ENCODE measurements at places on chromosomes 16 and 17.
A peak's percentile ranks its signal among the peaks of the same experiment; 100 is the strongest.

GRCh38 chr17:26809033-26809432 is 484.9 kb upstream of the WSB1 start:
- DNase-seq, result no peak

GRCh38 chr17:32904891-32905290 is 23.1 kb upstream of the TMEM98 start:
- no peak for DNase-seq

DNA sequence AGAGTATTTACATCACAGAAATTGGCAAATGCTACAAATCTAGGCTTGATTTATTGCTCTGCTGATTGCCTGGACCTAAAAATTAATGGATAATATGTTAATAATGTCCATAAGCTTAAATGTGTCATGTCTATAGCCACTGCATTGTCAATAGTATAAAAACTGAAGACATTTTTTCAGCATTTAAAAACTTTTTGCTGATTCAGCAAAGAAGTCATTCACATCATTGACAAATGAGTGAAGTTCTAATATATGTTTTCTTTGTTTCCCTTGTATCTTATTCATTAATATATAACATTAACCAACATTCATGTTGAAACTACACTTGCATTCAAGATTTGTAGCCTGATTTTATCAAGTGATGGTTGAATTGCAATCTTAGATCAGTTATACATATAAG is 214.7 kb upstream of the XYLT1 start:
- no peak for DNase-seq

DNA sequence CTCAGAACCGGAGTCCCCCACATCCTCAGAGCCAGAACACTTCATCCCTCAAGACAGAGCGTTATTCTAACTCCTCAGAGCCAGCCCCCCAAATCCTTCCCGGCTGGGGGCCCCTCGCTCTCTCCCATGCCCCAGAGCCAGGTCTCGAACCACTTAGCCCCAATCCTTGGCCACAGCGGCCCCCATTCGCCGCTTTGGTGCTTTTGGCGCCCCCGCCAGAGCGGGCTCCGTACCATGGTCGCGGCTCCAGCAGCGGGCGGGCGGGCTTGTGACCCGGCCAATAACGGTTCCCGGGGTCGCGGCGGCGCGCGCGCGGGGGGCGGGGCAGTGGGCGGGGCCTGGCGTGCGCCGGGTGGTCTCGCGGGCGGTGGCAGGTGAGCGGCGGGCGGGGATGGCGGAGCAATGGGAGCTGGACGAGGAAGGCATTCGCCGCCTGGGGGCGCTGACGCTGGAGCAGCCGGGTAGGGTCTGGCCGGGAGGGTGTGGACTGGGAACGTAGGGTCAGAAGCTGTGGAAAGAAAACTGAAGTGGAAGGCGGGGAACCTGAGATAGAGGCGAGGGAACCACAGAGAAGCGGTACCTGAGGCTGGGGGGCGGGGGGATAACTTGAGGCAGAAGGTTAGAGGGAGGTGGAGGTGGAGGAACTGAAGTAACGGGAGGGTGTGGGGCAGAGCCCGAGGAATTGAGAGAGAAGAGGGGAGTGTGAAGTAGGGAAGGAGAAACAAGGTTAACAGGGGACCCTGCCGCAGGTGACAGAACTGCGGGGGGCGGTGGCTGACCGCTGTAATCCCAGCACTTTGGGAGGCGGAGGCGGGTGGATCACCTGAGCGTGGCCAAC is at the start of the genes KCTD19 and LRRC36:
TSS of gene KCTD19 (minus strand) at position 270 of the 838 bp plus-strand sequence. CDS start at position 236, 34 bp downstream.
TSS of gene LRRC36 (plus strand) at position 344 of the 838 bp plus-strand sequence. CDS start at position 392, 48 bp downstream.
- peak; percentile 85 for DNase-seq

DNA sequence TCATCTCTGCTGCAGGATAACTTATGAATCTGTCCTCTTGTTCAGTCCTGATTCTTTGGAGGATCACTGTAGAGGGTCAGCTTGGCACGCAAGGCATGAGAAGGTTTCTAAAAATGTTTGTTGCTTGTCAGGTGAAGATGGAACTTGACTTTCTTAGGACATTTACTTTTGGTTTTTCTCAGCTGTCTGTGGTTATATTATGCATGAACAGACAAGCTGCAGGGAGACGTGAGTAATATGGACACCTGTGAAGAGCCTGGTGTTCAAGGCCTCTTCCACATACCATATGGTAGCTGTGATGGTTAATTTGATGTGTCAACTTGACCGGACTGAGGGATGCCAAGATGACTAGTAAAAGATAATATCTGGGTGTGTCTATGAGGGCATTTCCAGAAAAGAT is 270.2 kb upstream of the CPHXL start:
- no peak for DNase-seq

DNA sequence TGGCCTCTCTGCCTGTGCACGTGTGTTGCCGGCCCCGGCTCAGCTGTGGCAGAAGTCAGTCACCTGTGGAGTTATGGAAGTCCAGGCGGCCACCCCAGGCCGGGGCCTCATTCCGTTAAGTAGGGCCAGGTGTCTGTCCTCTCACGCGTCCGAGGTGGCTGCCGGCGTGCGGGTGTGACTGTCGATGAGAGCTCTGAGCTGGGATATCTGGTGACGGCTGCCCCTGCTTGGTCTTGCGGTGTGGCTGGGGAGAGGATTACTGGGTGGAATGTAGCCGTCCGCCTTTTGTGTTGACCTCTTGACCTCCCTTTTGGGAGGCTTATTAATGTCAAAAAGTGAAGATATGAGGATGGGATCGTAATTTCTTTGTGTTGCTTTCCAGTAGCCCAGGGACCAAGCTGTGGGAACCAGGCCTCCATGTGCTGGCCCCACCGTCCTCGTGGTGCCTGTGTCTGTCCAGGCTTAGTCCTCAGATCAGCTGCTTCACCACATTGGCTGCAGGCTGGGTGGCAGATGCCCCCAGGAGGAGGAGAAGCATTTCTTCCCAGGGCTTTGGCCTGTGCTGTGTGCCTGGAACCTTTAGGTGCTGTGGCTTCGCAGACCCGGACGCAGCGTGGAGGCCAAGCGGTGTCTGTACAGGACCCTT is 23.0 kb upstream of the ZNF750 start:
- DNase-seq, result no peak

GRCh38 chr16:70416748-70417616 is 21.9 kb downstream of the ST3GAL2 start:
- peak; percentile 83 for DNase-seq

GRCh38 chr17:70017112-70017511 is 57.9 kb upstream of the KCNJ16 start:
- no peak for DNase-seq

DNA sequence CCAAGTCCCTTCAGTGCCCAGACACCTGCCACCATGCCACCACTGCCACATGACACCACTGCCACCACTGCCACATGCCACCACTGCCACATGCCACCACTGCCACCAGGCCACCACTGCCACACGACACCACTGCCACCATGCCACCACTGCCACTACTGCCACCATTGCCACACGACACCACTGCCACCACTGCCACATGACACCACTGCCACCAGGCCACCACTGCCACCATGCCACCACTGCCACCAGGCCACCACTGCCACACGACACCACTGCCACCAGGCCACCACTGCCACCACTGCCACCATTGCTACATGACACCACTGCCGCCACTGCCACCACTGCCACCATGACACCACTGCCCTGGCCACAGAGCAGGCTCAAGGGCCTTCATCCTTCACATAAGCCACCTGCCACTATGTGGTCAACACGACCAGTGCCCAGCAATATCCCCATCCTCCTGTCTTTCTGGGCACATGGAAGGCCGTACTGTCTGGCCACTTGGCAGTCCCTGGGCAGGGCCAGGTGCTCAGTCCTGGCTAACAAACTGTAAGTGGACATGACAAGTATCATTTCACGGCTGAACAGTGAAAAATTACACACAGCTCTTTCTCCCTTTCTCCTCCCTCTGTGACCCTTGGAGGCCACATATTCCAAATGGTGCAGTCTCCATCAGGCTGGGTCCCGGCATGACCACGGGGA is 33.1 kb downstream of the ABR start:
- no peak for DNase-seq

DNA sequence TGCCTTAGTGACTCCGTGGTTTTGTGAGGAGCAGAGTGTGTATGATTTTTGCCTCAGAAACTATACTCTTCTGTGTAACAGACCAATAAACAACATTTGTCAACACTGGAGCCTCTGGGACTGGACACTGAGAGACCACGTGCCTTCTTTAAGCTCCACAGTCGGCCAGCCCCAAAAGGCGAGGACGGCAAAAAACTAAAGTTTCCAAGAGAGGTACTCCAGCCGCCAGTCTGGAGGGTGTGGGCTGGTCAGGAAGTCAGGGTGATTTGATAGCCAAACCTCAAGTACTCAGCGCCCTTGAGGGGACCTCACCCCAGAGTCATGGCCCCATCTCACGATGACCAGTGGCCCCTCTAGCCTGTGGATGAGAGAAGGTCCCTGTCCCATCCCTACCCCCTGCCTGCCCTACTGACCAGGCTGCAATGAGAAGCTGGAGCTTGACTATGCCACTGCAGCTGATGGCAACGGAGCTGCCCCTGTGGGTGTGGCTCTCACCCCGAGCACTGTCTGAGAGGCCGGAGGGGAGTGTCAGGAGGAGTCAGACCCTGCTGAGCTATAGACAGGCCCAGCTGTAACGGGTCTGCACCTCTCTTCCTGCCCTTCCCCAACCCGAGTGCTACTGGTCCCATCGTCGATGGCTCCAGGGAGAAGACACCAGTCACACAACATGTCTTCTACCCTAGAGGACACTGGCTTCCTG is 19.8 kb downstream of the MNT start:
- no peak for DNase-seq

GRCh38 chr17:8832711-8833352 is 33.7 kb upstream of the MFSD6L start:
- peak; percentile 66 for DNase-seq

DNA sequence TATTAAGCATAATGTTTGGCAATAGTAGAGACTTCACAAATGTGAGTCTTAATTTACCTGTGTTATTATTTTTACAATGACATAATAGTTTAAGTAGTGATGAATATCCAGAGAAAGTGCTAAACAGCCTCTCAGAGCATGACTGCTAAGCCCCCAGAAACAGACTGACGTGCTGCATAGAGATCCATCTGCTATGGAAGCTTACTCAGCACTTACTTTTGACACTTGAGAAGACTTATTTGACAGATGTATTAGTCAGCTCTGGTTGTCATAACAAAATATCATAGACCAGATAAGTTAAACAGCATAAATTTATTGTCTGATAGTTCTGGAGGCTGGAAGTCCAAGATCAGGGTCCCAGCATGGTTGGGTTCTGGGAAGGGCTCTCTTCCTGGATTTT is 334.9 kb upstream of the MON1B start:
- no peak for DNase-seq

- peak; percentile 76 for DNase-seq
These were observed 857 bp upstream of the STAT5A start for GRCh38 chr17:42287305-42287976.

- no peak for DNase-seq
These were observed 244.7 kb downstream of the RBFOX3 start for GRCh38 chr17:79365836-79366770.

- no peak for DNase-seq
These were observed 7.6 kb downstream of the SGCA start for GRCh38 chr17:50173335-50173941.

DNA sequence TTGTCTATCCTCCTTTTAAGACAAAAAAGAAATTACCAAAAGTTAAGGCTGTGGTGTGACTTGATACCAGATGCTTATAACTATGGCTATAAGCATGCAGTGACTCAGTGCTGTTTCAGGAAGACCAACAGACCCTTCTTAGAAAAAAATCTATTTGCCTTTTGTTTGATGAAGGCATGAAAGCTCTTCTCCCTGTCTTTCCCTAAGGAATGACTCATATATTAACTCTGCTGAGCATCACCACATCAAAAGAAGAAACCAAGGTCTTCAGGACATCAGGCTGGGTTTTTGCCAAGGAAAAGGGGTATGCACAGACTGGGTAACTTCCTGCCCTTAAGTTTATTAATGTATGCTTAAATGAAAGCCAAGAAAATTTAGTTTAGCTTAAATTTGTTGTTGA is 47.1 kb downstream of the VMP1 start:
- DNase-seq, result no peak

DNA sequence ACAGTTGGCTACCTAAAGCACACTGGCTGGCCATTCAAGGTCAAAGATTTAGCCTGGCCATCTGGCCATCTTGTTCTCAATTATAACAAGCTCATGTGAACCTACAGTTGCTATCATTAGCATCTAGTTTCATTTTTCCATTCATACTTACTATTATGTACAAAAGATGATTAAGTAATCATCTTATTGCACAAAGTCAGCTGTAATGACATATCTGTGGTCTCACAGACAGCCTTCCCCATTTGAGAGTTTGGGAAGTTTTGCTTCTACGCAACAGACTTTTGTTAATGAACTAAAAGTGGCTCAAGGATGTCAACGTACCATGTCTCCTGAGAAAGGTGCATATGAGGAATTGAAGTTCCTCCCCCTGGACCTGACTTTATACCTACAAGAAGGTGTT is 51.3 kb downstream of the HS3ST3B1 start:
- DNase-seq, result no peak

DNA sequence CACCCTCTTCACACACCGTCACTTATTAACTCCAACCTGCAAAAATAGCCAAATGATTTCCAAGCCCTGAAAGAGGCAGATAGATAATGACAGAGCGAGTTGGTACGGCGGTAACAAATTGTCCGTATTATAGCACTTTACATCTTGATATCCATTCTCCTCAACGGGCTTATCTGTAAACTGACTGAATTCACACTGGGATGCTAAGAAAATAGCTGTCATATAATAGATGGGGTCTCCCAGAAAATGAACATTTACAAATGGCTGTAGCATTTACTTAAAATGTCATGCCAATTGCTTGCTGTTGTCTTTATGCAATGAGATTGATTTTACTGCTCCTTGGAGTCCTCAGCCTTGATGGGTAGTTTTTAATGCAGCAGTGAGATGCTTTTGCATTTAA is 225.8 kb upstream of the SDK2 start:
- no peak for DNase-seq

DNA sequence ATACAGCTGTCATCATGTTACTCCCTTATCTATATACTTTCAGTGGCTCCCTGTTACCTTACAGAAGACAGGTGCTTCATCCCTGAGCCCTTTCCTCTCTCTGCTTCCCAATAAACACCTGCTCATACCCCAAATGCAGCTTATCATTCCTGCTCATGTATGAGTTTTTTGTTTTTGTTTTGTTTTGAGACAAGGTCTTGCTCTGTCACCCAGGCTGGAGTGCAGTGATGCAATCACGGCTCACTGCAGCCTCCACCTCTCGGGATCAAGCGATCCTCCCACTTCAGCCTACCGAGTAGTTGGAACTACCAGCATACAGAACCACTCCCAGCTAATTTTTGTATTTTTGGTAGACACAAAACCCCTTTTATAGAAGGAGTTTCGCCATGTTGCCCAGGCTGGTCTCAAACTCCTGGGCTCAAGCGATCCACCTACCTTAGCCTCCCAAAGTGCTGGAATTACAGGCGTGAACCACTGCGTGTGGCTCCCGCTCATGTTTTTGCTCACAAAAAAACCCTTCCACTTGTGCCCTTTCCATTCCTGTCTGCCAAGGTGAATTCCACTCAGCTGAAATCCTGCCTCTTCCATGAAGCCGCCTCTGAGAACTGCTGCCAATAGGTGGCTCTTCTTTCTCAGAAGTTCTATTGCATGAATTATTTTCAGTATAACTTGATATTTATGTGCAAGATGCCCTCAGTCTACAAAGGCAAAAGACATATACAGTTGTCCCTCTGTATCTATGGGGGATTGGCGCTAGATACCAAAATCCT is 7.9 kb upstream of the RNF157 start:
- no peak for DNase-seq

- no peak for DNase-seq
These were observed 4.4 kb downstream of the RNF166 start for GRCh38 chr16:88701581-88702370.

GRCh38 chr16:2324296-2324859 is 16.1 kb downstream of the ABCA3 start:
- no peak for DNase-seq

- DNase-seq, result no peak
These were observed 147.9 kb downstream of the STX8 start for GRCh38 chr17:9427465-9428315.

Measured in GM13976 (cell line).